Naive thymus-derived CD8-positive, alpha-beta T cell (primary cell): ENCODE measurements at places on chromosomes 2 and 18. TPM values are rescaled to one million over a fixed set of nuclear protein-coding genes. Genes with fewer than 3 reads are reported as not detected.

GRCh38 chr2:188399159-188399558, 107.5 kb downstream of the GULP1 start:
- no peak for DNase-seq

GRCh38 chr2:239864247-239865058, 160.7 kb downstream of the NDUFA10 start:
- peak; percentile 6 for DNase-seq

- no peak for DNase-seq
These were observed 259.5 kb downstream of the EPHA4 start for GRCh38 chr2:221312634-221313033.

DNA sequence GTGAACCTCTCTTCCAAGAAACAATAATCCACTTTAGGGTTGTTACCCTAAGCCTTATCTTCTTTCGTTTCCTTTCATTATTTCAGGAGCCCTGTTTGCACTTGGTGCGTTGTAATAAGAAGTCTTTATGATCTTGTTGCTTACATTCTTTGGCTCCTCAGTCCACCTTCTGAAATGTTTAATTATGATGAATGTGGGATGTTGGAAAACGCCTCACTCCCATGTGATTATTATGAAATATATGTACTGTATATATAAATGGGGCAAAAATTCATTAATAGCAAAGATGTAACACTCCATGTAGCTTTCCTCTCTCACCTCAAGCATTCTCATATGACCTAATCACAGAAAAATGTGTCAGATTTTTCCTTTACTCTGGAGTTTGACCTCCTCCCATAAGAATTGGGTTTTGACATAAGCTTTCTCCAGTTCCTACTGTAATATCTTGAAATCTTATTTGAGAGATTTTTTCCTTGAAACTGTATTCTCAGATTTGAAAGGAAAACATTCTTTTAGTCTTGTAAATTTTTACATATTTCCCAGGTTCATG, 397.2 kb upstream of the FANCL start:
- no peak for DNase-seq

DNA sequence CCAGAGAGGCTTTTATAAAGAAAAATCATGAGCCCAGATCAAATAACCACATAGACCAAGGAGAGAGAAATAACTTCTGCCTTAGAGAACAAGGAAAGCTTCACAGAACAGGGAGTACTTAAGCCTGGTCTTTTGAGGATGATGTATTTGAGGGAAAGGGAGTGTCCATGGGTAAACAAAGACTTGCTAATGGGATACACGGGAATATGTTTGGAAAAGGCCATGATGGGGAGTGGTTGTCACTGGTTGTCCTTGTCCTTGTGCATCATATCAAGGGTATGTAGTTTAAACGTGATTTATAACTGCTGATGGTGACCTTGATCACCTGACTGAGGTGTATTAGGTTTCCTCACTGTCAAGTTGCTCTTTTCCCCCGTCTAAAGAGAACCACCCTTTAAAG, 169.9 kb downstream of the FAM210A start:
- DNase-seq, result no peak

DNA sequence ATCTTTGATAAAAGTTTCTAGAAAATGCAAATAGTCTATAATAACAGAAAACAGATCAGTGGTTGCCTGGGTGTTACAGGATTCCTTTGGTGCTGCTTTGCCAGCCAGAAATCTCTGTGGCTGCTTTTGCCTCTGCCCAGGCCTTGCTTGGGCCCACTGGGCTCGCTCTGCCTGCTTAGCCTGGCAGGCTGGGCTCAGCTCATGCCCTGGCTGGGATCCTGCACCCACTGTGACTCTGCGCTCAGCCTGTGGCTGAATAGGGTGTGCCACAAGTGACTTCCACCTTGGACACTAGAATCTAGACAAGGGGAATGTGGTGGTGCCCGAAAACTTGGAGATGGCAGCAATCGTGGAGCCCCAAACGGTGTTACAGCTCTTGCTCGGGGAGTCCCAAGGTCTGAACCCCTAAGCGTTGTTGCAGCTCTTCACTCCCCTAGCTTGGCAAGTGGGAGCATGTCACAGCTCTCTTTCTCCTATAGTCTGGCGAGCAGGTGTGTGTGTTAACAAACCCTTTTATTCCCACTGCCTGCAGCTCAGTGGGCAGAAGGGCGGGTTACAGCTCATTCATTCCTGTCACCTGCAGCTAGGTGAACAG, 50.9 kb downstream of the FBXO48 start:
- DNase-seq, result no peak

GRCh38 chr2:200156166-200156835, 150.2 kb upstream of the SPATS2L start:
- DNase-seq, result no peak

DNA sequence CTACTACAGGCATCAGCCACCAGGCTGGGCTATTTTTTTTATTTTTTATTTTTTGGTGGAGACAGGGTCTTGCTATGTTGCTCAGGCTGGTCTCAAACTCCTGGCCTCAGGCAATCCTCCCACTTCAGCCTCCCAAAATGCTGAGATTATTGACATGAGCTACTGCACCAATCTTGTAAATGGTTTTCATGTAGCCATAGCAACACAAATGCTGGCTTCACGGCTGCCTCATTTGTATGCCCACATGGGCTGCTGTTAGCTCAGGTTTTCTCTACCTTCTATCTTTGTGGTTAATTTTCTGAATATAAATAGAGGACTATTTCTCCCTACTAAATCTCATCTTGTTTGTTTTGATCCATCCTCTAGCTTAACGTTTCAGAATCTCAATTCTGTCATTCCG, 58.2 kb downstream of the PLEKHM3 start:
- no peak for DNase-seq

GRCh38 chr2:237432484-237433092, 18.6 kb upstream of the COL6A3 start:
- peak; percentile 59 for DNase-seq

GRCh38 chr2:79831961-79832360, 319.1 kb downstream of the CTNNA2 start:
- no peak for DNase-seq

- no peak for DNase-seq
These were observed 63.8 kb downstream of the ZNF236 start for GRCh38 chr18:76886112-76886511.

- DNase-seq, result no peak
These were observed 68.7 kb upstream of the WIPF1 start for GRCh38 chr2:174666312-174666711.

GRCh38 chr2:223884399-223884798, 47.0 kb upstream of the AP1S3 start:
- DNase-seq, result no peak

GRCh38 chr2:233248999-233249398, 2.5 kb upstream of the ATG16L1 start:
- DNase-seq, result no peak

DNA sequence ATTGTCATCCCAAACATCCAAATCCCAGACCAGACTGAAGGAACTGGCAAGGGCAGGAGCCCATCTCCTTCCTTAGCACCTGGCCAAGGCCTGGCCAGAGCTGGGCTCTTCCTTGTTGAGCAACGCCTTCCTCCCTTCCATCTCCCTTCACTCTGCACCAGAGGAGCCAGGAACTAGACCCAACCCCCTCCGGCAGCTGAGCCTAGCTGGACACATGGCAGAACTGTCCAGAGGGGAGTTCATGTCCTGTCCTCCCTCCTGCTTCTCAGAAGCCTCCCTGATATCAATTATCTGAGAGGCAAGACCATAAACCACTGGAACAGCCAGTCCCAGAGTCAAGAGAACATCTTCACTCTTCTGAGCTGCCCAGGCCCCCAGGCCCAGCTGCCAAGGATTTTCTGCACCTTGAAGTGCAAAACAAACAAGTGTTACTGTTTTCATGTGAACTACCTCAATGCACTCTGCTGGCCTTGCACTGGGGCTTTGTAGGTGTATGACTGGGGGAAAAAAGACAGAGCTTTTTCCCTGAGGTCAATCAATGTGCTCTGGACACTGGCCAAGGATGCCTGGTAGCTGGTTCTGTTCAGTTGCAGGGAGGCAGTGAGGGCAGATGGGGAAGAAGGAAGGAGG, 107.6 kb upstream of the MSH6 start:
- no peak for DNase-seq

- no peak for DNase-seq
These were observed 109.2 kb downstream of the SOCS6 start for GRCh38 chr18:70398076-70398475.

GRCh38 chr2:52810460-52810859, 957.1 kb upstream of the CHAC2 start:
- DNase-seq, result no peak

DNA sequence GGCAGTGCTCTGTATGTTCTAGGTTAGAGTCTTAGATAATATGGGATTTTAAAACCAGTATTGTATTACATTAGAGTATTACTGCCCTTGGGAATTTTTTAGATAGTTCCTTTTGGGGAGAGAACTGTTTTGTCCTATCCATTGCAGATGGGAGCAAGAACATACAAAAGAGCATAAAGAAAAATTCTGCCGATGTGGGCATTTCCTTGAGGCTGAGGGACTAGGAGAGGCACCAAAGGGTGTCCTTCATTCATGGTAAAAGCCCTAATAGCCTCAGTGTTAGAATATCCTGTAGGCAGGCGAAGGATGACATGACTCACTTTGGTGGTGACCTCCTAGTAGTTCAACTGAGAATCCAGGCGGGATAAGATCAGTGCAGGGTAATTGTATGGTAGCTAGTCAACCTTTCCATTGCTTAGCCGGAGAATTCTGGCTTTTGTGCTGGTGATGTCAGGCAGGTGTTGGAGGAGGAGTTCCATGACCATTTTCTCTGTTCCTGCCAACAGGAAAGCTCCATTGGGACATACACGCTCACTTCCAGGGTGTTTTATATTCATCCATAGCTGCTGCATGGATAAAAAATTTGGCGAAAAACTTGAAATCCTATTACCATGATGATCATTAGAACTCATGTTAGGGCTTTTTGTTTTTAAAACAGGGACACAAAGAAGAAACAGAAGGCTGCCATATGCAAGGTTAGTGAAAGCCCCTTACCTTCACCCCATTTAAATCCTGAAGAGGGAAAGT, 28.1 kb downstream of the EPAS1 start:
- DNase-seq, result no peak

GRCh38 chr2:27461118-27461517, 18.9 kb downstream of the KRTCAP3 start:
- no peak for DNase-seq

- no peak for DNase-seq
These were observed 65.8 kb downstream of the RTP5 start for GRCh38 chr2:241935314-241935713.

The PRKAG3 gene
- total RNA-seq, result not detected

The DPP10 gene
- not detected for total RNA-seq

The GKN2 gene
- not detected for total RNA-seq

The WNT10A gene
- 1.7 TPM for total RNA-seq

The SLC16A14 gene
- 0.60 TPM for total RNA-seq

The ERICH2 gene
- not detected for total RNA-seq

The STPG4 gene
- 0.47 TPM for total RNA-seq

The ST6GAL2 gene
- total RNA-seq, result not detected

The CCDC85A gene
- total RNA-seq, result not detected

The FBXO15 gene
- total RNA-seq, result 4.2 TPM
